ENCODE measurements at places on chromosomes 1 and 21.

- no peaks in the 10 kb centered on the region for H3K36me3 ChIP-seq
- H3K4me1 ChIP-seq = no peaks in the 10 kb centered on the region
- H3K27ac ChIP-seq = no peak overlapping the region
- DNase-seq = no peak
These were observed 7.3 kb downstream of the TMEM82 start for GRCh38 chr1:15749399-15750291.

DNA sequence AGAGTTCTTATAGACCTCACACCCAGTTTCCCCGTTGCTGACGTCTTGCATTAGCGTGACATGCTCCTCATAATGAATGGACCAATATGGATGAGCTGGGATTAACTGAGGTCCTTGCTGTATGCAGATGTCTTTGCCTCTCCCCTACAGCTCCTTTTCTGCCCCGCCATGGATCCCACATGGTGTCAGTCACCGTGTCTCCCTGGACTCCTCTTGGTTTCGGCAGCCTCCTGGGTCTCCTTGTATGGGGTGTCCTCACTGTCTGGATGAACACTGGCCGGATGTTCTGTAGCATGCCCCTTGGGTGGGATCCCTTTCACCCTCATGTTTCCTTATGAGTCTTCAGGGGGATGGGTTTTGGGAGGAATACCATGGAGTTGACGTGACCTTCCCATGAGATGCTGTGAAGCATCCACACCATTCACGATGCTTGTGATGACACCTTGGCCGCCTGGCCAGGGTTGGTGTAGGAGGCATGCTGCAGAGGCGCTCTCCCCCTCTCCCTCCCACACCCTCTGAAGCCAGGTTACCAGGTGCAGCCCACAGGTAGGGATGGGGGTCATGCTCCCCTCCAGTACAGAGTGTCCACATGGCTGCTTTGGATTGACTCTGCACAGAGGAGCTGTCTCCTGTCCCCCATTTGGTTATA, 4.4 kb downstream of the GJC2 start:
- no peak for DNase-seq
- H3K27me3 ChIP-seq = no peaks in the 10 kb centered on the region
- H3K4me1 ChIP-seq = peaks cover 11% of the 10 kb centered on the region
- H3K36me3 ChIP-seq = peaks cover 26% of the 10 kb centered on the region
- H3K27ac ChIP-seq = no peak overlapping the region

- peak; percentile 60 for DNase-seq
- peaks cover 81% of the 10 kb centered on the region for H3K4me1 ChIP-seq
- peak overlapping the region; percentile 83 for H3K27ac ChIP-seq
- H3K36me3 ChIP-seq = peaks cover 13% of the 10 kb centered on the region
These were observed 132.9 kb downstream of the SYF2 start for GRCh38 chr1:25099343-25099951.

DNA sequence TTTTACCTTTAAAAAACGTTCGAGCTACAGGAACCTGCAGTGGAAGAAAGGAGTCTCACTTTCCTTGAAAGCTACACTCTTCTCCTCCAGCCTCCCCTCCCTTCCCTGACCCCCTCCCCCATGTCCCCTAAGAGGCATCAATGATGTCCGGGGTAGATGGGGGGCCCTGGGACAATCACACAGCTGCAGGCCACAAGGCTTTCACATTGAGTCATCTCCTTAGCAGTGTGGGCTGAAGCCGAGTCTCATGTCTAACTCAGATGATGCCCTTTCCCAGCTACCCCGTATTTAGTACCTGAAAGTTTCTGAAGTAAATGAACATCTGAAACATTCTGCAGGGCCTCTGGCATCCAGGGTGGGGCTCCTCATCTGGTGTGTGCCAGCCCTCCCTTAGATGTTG, 6.3 kb upstream of the GPR25 start:
- H3K27ac ChIP-seq = no peak overlapping the region
- H3K36me3 ChIP-seq = peaks cover 3% of the 10 kb centered on the region
- H3K4me3 ChIP-seq = no peak overlapping the region
- H3K27me3 ChIP-seq = no peaks in the 10 kb centered on the region

DNA sequence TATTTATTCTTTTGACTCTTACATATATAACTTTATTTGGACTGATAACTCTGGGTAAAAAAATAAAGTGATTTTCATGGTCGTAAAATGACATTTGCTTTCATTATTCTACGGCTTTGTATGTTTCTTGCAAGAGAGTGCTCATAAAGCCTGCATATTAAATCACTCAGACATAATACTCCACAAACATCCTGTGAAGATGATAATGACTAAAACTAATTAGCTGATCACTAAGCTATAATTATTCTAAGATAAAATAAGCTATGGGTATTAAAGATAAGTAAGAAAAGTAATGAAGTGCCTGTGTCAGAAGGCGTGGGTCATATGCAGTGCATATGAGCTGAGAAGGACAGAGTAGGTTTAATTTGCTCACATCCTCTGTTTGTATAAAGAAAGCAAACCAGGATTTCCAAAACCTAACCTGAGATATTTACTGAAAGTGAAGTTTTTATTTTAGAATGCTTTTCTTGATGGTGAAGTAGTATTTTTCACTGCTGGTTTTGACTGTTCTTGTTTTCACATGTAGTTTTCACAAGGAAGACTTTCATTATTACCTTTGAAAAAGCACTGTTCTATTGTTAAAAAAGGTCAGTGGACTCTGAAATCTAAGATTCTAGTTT, 278.8 kb downstream of the AMY1C start:
- peaks cover 3% of the 10 kb centered on the region for H3K36me3 ChIP-seq
- no peak overlapping the region for H3K27ac ChIP-seq
- no peak overlapping the region for H3K4me3 ChIP-seq
- no peaks in the 10 kb centered on the region for H3K27me3 ChIP-seq

DNA sequence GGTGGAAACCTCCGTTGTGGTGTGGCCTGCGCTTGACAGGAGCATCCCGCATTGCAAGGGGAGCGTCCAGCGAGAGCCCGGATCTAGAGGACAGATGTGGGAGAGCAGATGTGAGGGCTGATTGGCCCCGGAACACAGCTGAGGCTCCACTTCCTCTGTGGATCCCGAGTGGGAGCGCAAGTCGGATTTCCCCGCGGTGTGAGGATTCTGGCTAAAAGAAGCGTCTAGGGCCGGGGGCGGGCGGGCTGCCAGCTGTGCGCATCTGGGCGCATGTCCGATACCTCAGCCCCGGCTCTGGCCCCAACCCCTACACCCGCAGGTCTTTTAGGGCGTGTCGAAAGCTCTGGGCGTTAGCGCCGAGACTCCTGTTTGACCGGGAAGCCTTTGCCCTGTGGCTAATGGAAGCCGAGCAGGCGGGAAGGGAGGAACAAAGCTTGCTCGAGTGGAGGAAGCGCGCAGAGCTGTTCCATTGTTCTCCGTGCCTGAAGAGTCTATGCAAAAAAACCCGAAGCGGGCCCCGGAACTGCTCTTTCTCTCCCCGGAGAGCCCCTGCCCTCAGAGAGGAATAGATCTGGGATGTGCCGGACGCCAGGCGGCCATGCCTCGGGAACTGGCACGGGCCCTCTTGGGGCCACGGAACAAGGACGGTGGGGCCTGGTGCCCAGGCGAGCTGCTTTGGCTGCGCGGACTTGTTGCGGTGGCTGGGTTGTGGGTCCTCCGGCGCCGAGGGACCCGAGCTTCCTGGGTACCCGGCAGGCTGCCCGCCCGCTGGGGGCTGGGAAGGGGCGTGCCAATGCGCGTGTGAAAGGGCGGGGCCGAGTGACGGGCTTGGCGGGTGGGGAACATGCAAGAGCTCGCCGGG, 111.1 kb downstream of the NAV1 start:
- H3K36me3 ChIP-seq = peaks cover 5% of the 10 kb centered on the region
- DNase-seq = no peak
- peaks cover 58% of the 10 kb centered on the region for H3K27me3 ChIP-seq
- no peak overlapping the region for H3K27ac ChIP-seq
- H3K4me1 ChIP-seq = no peaks in the 10 kb centered on the region

- H3K4me3 ChIP-seq = no peak overlapping the region
- H3K27me3 ChIP-seq = no peaks in the 10 kb centered on the region
- H3K27ac ChIP-seq = no peak overlapping the region
- no peak for DNase-seq
- H3K36me3 ChIP-seq = no peaks in the 10 kb centered on the region
These were observed 33.6 kb downstream of the WLS start for GRCh38 chr1:68198752-68199151.

GRCh38 chr1:6026095-6026809, 19.4 kb upstream of the KCNAB2 start:
- H3K27me3 ChIP-seq = no peaks in the 10 kb centered on the region
- H3K4me1 ChIP-seq = peaks cover 65% of the 10 kb centered on the region
- H3K36me3 ChIP-seq = peaks cover 50% of the 10 kb centered on the region
- H3K27ac ChIP-seq = peak overlapping the region; percentile 100
- peak overlapping the region; percentile 97 for H3K4me3 ChIP-seq

DNA sequence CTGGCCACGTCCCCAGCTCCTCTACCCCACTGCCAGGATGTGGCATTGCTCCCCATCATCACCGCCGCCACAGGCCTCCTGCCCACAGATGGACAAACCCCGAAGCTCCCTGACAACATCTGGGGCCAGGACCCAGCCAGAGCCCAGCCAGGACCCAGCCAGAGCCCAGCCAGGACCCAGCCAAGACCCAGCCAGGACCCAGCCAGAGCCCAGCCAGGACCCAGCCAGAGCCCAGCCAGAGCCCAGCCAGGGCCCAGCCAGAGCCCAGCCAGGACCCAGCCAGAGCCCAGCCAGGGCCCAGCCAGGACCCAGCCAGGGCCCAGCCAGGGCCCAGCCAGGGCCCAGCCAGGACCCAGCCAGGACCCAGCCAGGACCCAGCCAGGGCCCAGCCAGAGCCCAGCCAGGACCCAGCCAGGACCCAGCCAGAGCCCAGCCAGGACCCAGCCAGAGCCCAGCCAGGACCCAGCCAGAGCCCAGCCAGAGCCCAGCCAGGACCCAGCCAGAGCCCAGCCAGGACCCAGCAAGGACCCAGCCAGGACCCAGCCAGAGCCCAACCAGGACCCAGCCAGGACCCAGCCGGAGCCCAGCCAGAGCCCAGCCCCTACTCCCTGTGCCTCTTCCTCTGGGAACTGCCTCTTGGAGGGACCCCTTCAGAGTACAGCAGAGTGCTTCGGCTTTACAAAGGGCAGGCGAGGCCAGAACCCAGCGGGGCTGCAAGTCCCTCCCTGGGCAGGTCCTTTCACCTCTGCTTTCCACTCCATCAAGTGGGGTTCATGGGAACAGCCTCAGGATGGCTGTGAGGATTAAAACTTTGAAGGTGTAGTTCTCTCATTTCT, 43.7 kb downstream of the DISP3 start:
- H3K27me3 ChIP-seq = peaks cover 16% of the 10 kb centered on the region
- H3K27ac ChIP-seq = no peak overlapping the region
- no peaks in the 10 kb centered on the region for H3K36me3 ChIP-seq
- no peak for DNase-seq
- peaks cover 3% of the 10 kb centered on the region for H3K4me1 ChIP-seq

- no peak overlapping the region for H3K4me3 ChIP-seq
- no peak for DNase-seq
- H3K36me3 ChIP-seq = peaks cover 21% of the 10 kb centered on the region
- H3K27me3 ChIP-seq = no peaks in the 10 kb centered on the region
- no peaks in the 10 kb centered on the region for H3K4me1 ChIP-seq
- H3K27ac ChIP-seq = no peak overlapping the region
These were observed 32.7 kb upstream of the HP1BP3 start for GRCh38 chr1:20819818-20820217.

- peaks cover 3% of the 10 kb centered on the region for H3K4me1 ChIP-seq
- DNase-seq = no peak
- no peak overlapping the region for H3K4me3 ChIP-seq
- no peaks in the 10 kb centered on the region for H3K27me3 ChIP-seq
- peaks cover 55% of the 10 kb centered on the region for H3K36me3 ChIP-seq
These were observed 25.0 kb upstream of the TMEM39B start for GRCh38 chr1:32047701-32048100.

DNA sequence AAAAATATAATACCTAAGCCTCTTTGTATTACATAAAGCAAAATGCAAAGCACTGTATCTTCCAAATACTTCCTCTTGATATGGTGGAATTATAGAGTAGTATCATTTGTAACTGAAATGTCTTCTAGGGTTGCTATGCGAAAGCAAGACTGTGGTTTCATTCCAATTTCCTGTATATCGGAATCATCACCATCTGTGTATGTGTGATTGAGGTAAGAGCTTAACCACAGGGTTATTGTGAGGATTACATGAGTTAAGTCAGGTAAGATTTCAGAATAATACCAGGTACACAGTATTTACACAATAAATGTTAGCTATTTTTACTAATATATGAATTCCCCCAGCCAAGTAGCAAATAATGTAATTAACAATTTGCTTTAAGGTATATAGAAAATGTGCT, 24.7 kb downstream of the CD53 start:
- H3K4me1 ChIP-seq = peaks cover 72% of the 10 kb centered on the region
- H3K27me3 ChIP-seq = no peaks in the 10 kb centered on the region
- DNase-seq = no peak
- peak overlapping the region; percentile 96 for H3K27ac ChIP-seq
- H3K36me3 ChIP-seq = peaks cover 98% of the 10 kb centered on the region
- H3K4me3 ChIP-seq = no peak overlapping the region

DNA sequence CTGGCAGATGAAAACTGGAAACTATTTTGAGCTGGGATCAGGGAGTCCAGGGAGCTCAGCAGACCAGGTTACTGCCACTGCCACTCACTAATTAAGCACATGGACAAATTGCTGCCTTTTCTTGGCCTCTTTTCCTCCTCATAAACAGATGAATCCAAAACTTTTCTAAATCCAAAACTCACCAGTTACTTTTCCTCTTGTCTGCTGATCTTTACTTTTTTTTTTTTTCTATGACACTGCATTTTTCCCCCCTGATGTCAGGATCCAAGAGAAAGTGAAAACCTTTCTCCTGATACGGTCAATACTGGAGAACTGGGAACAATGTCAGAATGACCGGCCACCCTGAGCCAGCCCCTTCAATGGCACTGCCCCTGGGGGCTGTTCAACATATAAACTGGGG, 405.8 kb downstream of the DUSP10 start:
- H3K4me3 ChIP-seq = no peak overlapping the region
- H3K27me3 ChIP-seq = peaks cover 36% of the 10 kb centered on the region
- H3K4me1 ChIP-seq = no peaks in the 10 kb centered on the region
- no peaks in the 10 kb centered on the region for H3K36me3 ChIP-seq
- no peak for DNase-seq

GRCh38 chr1:230632273-230632873, 9.9 kb upstream of the COG2 start:
- peaks cover 19% of the 10 kb centered on the region for H3K27me3 ChIP-seq
- no peaks in the 10 kb centered on the region for H3K4me1 ChIP-seq
- H3K4me3 ChIP-seq = no peak overlapping the region
- DNase-seq = no peak
- H3K27ac ChIP-seq = no peak overlapping the region

All from effector memory CD8-positive, alpha-beta T cell (primary cell).